ENCODE measurements at places on chromosomes 11 and 22.

GRCh38 chr22:29642694-29643093 lies 39.3 kb downstream of the NF2 start:
- no peak for DNase-seq

GRCh38 chr11:96303064-96303463 lies 39.9 kb downstream of the MAML2 start:
- no peak for DNase-seq

DNA sequence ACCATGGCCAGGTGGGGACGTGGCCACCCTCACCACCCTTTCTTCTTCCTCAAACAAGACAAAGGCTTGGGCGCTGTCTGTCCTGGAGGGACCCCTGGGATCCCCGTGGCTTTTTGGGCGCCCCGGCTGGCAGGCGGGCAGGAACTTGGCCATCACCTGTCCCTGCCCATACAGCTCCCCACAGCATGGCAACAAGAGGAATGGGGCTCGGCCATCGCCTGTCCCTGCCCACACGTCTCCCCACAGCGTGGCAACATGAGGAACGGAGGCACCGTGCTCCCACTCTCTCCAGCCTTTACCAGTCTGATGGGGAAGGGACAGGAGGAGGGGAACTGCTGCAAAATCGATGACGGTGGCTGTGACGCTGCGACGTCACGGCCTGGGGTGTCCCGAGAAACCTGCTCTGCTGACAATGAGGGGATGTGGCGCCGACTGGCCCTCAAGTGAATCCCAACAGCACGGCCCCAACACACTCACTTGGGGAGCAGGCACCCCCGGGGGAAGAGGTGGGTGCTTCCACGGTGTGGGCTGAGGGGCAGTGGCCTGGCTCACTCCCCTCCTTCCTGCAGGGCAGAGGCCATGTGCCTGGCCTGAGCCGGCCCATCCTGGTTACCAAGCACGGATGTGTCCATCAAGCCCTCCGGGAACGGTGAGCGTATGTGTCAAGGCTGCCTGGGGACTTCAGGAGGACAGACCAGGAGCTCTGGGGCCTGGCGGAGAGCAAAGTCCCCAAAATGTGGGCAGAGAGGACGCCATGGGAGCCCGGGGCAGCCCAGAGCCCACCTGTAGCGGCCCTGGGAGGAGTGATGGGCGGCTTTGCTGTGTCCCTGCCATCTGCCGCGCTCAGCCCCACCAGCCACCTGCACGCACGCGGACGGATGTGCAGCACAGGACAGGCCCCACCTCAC lies 30.4 kb downstream of the TOLLIP start:
- DNase-seq: no peak

DNA sequence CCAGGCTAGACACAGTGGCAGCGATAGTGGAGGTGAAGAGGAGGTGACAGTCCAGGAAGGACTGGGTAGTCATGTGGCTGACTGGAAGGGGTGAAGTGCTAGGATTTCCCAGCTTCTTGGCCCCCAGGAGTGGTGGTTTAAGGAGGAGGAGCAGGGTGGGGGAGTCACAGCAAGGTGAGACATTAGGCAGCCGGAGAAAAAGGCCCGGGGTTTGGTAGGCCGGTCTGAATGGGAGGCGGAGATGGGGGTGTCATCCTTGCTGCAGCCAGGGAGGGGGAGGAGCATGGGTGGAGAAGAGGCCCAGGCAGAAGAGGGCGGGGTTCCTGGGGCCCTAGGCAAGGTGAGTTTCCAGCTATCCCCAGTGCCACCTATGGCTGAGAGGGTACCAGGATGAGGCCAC lies 6.1 kb downstream of the SIPA1 start:
- DNase-seq: no peak

- DNase-seq: no peak
These were observed 137.1 kb downstream of the TRPC6 start for GRCh38 chr11:101446726-101447125.

- no peak for DNase-seq
These were observed 511.8 kb downstream of the METTL15 start for GRCh38 chr11:28619846-28620540.

DNA sequence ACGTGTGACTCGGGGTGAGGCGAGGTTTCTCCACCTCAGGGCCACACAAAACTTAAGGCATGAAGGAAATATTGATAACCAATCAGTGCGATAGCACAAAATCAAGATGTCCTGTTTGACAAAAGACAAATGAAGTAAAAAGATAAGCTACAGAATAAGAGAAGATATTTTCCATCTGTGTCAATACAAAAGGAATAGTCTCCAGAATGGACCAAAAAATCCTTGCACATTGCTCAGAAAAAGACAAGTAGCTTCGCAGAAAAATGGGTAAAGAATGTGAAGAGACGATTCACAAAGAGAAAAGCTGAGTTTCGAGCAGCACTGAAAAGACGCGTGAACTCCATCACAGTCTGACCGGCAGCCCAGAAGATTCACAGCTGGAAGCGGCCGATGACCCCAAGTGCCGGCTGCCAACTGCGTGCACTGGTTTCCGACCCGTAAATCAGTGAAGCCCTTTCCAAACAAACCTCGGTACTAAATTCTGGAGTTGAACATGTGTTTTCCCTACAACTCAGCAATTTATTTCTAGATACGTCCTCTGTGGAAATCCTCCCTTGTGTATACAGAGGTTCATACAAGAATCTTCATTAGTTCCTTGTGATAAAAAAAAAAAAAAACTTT lies 308.4 kb downstream of the BRD1 start:
- DNase-seq: no peak

GRCh38 chr11:2318123-2318522 lies 16.3 kb downstream of the TSPAN32 start:
- DNase-seq: no peak

DNA sequence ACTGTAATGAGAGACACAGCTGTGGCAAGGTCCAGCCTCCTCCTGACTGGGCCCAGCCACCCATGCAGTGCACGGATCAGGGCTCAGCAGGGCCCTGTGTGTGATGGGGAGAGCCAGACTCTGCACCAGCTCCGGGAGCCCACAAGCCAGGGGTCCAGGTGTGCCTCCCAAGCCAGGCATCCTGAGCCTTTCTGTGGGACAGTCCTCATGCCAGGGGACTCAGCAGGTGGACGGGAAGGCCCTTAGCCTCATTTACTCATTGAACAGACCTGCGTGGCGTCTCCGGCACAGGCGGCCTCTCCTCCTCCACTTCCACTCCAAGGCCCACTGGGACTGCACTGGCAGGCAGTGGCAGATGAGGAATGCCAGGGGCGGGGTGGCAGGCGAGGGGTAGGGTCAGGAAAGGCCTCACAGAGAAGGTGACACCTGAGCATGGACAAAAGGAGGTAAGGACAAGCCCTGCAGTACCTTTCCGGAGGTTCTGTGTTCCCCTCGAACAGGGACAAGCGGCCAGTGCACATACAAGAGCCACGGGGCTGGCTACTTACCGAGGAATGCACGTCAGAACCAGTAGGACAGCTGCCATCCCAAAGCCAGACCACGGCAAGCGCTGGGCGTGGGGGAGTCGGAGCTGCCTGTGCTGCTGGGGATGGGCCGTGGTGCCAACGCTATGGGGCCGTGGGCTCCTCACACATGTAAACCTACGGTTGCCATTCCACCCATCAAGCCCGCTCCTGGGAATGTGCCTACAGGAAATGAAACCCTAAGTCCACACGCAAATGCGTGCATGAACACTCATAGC lies 52.7 kb downstream of the IGF2 start:
- DNase-seq: no peak

DNA sequence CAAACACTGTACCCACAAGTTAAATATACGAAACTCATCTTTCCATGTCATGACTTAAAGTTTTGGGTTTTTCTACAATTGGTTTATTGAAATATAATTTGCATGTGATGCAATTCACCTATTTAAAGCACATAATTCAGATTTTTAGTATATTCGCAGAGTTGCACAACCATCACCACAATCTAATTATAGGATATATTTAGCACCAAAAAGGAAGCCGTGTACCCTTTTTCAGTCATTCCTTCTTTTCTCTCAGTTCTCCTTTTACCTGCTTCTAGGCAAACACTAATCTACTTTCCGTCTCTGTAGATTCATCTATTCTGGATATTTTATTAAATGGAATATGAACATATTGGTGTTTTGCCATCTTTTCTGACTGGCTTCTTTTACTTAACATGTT lies 1458.1 kb upstream of the TENM4 start:
- DNase-seq: no peak

DNA sequence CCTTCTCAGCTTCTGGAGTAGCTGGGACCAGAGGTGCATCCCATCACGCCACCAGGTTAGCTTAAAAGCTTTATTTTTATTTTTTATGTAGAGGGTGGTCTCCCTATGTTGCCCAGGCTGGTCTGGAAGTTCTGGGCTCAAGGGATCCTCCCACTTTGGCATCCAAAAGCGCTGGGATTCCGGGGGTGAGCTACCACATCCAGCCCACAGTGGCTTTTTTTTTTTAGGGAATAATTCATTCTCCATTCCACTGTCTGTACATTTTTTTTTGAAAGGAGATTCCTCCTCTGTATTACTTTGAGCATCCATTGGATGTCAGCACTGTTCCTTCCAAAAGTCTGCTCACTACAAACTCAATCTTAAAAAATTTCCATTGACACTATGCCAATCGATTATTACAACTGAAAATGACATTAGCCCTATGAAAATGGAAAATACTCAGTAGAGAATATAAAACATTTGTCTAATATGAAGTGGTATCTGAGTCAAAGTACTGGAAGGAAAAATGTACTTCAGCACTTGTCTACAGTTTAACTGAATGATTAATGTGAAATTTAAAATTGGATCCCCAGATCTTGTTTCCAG lies 1.3 kb upstream of the LPXN start:
- no peak for DNase-seq

DNA sequence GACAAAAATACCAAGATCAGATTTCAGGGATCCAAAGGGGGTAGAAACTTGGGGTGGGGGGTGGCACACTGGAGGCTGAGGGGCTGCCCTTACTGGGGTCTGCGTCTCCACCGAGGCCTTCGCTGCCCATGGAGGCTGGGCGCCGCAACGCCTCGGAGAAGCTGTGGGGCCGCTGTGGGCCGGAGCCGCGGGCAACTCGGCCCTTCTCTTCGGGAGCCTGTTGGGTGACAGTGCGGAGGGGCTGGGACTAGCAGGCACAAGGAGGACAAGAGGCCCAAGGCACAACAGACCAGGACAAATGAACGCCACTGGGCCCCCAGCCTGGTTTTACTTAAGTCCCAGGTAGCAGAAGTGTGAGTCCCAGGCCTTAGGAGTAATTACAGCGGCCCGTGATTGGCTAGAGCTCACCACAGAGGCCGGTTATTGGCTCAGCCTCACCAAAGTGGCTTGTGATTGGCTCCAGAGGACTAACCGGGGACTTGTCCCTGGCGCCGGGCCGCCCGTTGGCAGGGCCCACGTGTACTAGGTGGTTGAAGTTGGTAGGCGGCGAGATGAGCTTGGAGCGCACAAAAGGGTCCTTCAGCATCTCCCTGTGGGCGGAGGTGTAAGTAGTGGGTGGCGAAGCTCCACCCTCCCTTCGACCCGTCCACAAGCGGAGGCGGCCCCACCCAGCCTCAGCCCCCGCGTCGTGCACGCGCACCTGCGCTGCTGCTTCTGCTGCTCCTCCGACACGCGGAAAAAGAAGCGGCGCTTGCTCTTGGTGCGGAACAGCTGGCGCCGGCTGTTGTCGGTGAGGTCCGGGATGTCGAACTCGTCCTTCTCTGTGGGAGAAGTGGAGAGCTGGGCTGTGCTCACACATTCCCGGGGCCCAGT lies 16.5 kb upstream of the MEN1 start:
- DNase-seq: no peak

DNA sequence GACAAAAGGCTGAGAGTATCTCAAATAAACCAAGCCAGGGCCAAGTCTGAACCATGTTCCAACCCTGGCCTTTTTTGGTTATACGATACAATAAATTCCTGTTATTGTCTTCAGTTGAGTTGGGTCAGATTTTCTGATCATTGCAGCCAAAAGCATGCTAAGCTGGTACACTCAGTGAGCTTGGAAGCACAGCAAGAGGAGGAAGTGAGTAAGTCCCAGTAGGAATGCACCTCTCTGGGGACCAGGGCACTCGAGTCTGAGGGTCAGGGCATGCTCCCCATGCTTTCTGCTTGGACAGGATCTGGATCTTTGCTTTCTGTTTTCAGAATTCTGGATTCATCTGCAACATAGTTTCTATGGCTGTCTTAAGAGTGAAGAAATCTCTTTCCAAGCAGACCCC lies 73.1 kb downstream of the TMPRSS5 start:
- DNase-seq: no peak

- peak; percentile 62 for DNase-seq
These were observed at the start of gene HSPA8 for GRCh38 chr11:123061403-123062157. TSS of gene HSPA8 (minus strand) at chr11:123062136. CDS start at chr11:123061324, 812 bp downstream.

GRCh38 chr11:126756421-126756820 lies 244.1 kb downstream of the KIRREL3 start:
- no peak for DNase-seq

GRCh38 chr11:44852952-44853351 lies 97.7 kb downstream of the TP53I11 start:
- DNase-seq: no peak

DNA sequence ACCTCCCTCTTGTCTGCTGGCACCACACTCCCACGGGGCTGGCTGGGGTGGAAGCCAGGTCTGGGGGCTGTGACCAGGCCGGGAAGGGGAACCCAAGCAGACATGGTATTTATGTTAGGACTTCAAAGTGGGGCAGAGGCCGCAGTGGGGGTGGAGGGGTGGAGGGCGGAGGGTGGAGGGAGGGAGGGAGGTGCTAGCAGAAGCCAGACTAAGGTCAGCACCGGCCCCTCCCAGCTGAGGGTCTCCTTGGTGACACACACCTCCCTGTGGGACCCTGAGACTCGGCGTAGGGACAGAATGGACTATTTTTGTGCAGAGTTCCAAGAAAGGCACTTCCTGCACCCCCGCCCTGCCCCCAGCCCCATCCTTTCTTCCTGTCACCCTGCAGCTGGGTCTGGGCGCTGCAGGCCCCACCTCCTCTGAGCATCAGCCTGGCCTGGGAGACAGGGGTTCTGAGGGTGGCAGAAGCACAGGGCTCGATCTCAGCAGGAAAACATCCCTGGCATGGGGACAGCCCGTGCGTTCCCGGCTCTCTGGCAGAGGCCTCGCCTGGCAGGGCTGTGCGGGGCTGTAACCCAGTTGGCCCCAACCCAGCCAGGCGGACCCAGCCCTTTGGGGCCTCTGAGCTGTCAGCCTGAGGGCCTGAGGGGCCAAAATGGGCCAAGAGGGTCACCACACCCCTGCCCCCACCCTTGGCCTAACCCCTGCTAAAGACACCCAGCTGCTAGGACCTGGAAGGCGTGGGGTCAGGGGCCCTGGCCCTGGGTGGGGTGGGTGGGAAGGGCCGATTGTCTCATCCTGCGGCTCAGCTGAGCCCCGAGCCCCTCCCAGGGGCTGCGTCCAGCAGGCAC lies 9.6 kb upstream of the CD248 start:
- no peak for DNase-seq

Measured in stimulated activated CD4-positive, alpha-beta T cell treated with anti-CD3 and anti-CD28 coated beads, Interleukin-15, amount 100 ng/mL, for 48 hours (primary cell).